Stimulated activated CD8-positive, alpha-beta memory T cell treated with anti-CD3 and anti-CD28 coated beads, Interleukin-7, amount 100 ng/mL, for 48 hours (primary cell): ENCODE measurements at places on chromosomes 6 and 20.
A peak's percentile ranks its signal among the peaks of the same experiment; 100 is the strongest.

- DNase-seq: no peak
These were observed 322.6 kb upstream of the MOCS1 start for GRCh38 chr6:40256831-40257230.

DNA sequence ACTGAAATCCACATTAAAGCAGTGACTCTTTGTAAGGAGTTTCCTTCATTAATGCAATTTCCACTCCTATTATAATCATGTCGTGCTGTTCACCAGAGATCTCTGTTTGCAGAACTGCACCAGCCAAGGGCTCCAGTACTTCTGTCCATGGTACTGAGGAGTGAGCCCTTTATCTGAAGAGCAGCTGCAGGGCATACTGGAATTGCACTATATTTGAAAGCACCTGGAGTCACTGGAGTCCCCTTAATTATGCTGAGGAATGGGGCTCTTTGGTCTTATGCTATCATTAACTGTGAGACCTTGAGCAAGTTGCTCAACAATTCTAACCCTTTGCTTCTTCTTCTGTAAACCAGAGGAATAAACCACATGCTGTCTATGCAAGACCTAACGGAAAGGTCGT lies 61.7 kb upstream of the NUP153 start:
- no peak for DNase-seq

GRCh38 chr6:491233-491632 lies 99.7 kb downstream of the IRF4 start:
- DNase-seq: no peak

- DNase-seq: no peak
These were observed 72.0 kb downstream of the EFCAB8 start for GRCh38 chr20:32930701-32931100.

DNA sequence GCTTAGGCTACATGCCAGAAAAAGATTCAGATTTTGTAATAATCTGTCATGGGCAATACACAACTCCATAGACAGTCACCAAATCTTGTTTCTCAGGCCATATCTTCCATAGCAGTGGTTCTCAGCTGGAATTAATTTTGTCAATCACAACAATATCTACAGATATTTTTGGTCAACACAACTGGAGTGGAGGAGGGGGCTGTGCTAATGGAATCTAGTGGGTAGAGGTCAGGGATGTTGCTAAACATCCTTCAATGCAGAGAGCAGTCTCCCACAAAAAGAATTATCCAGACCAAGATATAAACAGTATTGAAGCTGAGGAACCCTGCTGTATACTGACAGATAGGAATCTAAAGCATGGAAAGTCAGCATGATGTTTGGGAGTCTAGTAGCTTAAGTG lies 174.6 kb downstream of the UBE3D start:
- DNase-seq: no peak

DNA sequence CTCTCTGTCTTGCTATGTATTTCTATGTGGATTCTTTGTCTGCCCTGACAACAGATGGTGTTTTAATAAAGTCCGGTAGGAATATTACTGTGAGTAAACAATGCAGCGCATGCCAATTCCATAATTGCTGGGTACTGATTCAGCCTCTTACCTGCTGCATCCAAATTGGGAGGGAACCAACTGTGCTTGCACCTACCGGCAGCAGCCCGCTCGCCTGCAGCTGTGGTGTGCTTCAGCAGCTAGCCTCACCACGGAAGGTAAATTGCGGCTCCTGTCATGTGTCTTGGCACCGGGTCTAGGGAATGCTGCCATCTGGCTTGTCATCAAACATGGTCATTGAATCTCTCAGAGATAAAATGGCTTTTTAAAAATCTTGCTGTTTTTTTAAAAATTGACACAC lies 704.8 kb upstream of the SLC35B3 start:
- no peak for DNase-seq

GRCh38 chr20:56826705-56827665 lies 197.9 kb downstream of the TFAP2C start:
- DNase-seq: no peak

GRCh38 chr6:166333172-166333995 lies 9.0 kb downstream of the SFT2D1 start:
- DNase-seq: no peak

DNA sequence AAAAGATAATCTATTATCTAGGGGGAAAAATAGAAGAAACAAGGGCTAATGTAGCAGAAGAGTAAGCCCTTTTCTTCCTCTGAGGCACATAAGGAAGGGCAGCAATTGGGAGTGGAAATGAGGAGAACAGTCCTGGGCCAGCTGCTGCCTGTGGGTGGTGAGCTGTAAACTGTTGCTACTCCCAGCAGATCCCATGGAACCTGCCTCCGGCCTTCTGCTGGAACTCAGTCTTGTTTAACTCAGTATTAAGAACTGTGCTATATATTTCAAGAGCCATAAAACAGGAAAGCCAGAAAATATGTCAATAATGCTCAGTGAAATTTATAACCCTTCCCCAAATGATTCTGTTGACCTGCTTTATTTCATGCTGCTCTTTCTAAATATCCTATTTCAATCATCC lies 464.2 kb downstream of the COL12A1 start:
- no peak for DNase-seq

- peak; percentile 81 for DNase-seq
These were observed 117.2 kb upstream of the BACH2 start for GRCh38 chr6:90413867-90414266.

GRCh38 chr20:61661025-61661424 lies 404.7 kb downstream of the TAF4 start:
- DNase-seq: no peak

DNA sequence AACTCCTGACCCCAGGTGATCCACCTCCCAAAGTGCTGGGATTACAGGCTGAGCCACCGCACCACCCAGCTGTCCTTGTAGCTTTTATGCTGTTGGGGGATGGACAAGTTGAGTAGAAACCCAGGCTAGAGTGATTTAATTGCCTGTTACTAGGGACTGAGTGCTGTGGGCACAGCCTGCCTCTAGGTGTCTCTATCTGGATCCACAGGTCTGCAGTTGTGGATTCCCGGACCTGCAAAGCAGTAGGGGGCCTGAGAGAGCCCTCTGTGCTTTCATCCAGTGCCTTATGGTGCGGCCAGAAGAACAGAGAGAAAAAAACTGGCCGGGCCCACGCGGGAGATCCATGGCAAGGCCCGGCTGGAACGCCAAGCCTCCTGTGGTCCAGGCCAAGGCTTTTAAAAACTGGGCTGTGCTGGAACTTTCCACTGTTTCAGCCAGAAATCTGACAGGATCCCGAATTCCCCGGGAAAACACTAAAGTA lies 5.2 kb downstream of the SIRPA start:
- DNase-seq: no peak

DNA sequence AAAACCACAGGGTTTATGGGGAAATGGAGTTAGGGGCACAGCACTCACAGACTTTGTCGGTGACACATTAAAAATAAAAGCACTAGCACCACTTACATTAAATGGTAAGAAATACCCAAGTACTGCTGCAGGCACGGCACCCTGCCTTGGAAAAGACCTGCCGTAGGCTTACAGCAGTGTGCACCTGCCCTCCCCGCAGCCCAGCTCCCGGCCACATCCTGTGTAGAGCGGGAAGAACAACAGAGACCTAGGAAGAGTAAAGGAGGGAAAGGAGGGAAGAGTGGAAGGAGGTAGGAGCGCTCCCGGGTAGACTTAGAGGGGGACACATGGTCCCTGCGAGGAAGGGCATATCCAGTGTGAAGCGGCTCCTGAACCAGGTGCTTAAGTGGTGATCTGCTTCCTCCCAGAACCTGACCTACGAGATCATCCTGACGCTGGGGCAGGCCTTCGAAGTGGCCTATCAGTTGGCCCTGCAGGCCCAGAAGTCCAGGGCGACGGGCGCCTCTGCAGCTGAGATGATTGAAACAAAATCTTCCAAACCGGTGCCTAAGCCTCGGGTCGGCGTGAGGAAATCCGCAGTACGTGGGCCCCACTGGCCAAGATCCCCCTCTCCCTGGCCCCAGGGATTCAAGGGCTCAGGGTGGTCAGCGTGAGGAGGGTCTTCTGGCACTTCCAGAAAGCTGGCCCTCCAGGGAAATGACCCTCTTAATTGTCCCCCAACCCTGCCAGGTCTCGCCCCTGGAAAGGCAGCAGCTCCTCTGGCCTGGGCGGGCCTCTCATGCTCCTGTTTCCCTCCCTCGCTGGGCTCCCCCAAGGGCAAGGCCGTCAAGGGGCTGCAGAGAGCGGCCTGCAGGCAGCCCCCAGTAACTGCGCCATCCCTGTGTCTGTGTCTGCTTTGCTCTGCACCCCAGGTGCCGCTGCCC lies 55.5 kb downstream of the TCP11 start:
- DNase-seq: no peak

GRCh38 chr6:1698527-1698926 lies 88.8 kb downstream of the FOXC1 start:
- no peak for DNase-seq

DNA sequence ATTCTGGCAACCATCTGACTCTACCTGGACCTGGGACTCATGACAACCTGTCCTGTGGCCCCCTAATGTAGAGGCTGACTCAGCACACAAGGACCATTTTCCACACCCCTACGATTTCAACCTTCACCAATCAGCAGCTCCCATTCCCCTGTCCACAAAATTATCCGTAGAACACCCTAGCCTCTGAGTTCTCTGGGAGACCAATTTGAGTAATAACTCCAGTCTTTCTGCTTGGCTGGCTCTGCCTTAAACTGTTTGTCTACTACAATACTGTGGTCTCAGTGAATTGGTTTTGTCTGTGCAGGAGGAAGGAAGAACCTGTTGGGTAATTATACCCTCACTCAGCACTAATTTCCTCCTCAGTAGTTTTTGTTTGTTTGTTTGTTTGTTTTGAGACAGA lies 99.3 kb upstream of the MRPS10 start:
- no peak for DNase-seq

DNA sequence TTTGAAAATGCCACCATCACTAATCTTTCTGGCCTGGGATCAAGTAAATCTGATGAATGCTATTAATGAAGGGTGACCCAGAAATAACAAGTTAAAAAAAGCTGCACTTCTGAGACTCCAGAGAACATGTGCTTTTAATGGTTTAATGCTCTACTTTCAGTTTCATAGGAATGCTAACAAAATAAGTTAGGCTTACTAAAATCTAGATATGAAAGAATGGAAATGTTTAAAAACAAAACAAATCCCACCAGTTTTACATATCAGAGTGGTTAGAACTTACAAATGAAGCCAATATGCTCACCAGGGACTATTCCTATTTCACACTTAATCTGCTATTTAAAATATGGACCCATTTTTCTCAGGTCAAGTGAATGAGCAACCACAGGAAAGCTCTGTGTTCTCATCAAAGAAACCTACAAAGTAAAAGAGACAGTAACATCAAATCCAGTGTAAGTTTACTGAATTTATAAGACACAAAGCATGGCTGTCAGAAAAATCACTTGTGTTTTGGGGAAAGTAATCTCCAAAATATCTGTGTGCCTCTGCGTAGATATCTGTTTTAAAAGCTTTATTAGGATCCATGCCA lies 40.3 kb downstream of the FYN start:
- no peak for DNase-seq

- DNase-seq: no peak
These were observed 38.1 kb downstream of the GSTA2 start for GRCh38 chr6:52725143-52725534.
